Suprapubic skin (tissue), 4 donors: ENCODE measurements at places on chromosomes 1 and 21.
A peak's percentile ranks its signal among the peaks of the same experiment; 100 is the strongest.

- H3K27me3 ChIP-seq, result no peaks in the 10 kb centered on the region
- H3K36me3 ChIP-seq, result no peaks in the 10 kb centered on the region
- H3K27ac ChIP-seq, result no peak overlapping the region
- H3K4me1 ChIP-seq, result peaks cover 53% of the 10 kb centered on the region
- no peak overlapping the region for H3K4me3 ChIP-seq
These were observed 67.7 kb downstream of the SSBP3 start for GRCh38 chr1:54338464-54338863.

DNA sequence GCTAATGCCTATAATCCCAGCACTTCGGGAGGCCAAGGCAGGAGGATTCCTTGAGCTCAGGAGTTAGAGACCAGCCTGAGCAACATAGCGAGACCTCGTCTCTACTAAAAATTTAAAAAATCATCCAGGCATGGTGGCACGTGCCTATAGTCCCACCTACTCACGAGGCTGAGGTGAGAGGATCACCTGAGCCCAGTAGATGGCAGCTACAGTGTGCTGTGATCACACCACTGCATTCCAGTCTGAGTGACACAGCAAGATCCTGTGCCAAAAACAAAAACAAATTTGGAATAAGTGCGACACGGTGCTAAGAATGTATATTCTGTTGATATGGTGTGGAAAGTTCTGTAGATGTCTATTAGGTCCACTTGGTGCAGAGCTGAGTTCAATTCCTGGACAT, 15.1 kb downstream of the USP33 start:
- no peaks in the 10 kb centered on the region for H3K27me3 ChIP-seq
- peaks cover 15% of the 10 kb centered on the region for H3K36me3 ChIP-seq
- DNase-seq, result no peak
- peaks cover 5% of the 10 kb centered on the region for H3K4me1 ChIP-seq

- peaks cover 42% of the 10 kb centered on the region for H3K4me1 ChIP-seq
- peak overlapping the region; percentile 60 for H3K27ac ChIP-seq
- H3K4me3 ChIP-seq, result peak overlapping the region; percentile 20
- H3K36me3 ChIP-seq, result no peaks in the 10 kb centered on the region
- DNase-seq, result no peak
These were observed 14.0 kb upstream of the UMODL1 start for GRCh38 chr21:42056996-42057689.

DNA sequence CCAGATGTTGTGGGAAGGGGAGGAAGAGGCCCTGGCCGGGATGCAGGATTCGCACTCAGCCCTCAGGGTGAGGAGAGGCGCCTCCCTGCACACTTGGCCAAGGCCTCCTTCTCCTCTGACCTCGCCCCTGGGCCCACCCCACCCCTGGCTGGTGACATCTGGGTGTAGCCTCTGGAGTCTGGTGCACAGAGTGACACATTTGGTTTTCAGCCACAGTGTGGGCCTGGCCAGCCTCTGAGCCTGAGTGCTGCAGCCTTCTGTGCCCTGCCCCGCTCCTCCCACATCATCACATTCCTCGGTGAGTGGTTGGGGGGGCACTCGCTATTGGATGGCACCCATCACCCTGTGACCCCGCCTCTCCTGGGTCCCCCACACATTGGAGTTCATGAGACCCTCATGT, 45.8 kb downstream of the PRDM16 start:
- H3K27me3 ChIP-seq, result peaks cover 53% of the 10 kb centered on the region
- DNase-seq, result no peak
- H3K4me1 ChIP-seq, result no peaks in the 10 kb centered on the region
- H3K4me3 ChIP-seq, result no peak overlapping the region
- no peak overlapping the region for H3K27ac ChIP-seq

DNA sequence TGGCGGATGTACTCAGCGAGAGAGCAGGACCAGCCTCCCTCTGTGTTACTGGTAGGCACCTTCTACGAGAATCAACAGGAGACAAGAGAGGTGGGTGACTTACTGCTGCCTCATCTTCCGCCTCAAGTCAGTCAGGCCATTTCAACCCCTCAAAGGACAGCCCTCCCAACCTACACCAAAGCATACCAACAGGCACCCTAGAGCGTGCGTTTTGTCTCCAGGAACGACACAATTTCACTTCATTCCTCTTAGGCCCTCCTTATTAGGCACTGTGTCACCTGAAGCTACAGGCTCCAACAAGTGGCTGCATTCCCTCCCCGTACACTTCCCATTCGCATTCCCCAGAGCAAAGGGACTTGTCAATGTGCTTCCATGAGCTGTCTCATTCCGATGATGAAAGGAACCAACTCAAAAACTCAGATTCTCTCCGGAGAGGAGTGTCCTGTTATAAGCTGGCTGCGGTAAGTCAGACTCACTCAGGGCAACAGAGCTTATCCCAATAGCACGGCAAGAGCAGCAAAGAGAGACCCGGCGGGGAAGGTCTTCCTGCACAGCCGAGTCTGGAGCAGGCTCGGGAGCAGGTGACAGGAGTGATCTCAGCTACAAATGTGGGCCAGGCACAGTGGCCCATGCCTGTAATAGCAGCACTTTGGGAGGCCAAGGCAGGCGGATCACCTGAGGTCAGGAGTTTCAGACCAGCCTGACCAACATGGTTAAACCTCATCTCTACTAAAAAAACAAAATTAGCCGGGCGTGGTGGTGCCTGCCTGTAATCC, 120.6 kb upstream of the IFFO2 start:
- peaks cover 64% of the 10 kb centered on the region for H3K36me3 ChIP-seq
- DNase-seq, result no peak

- DNase-seq, result peak; percentile 84
- H3K4me3 ChIP-seq, result no peak overlapping the region
- H3K27ac ChIP-seq, result peak overlapping the region; percentile 69
- H3K36me3 ChIP-seq, result no peaks in the 10 kb centered on the region
- H3K27me3 ChIP-seq, result no peaks in the 10 kb centered on the region
These were observed 75.2 kb downstream of the MPZL1 start for GRCh38 chr1:167797015-167797414.

- no peaks in the 10 kb centered on the region for H3K4me1 ChIP-seq
- no peak overlapping the region for H3K27ac ChIP-seq
These were observed 143.5 kb downstream of the PEX14 start for GRCh38 chr1:10617931-10618885.

DNA sequence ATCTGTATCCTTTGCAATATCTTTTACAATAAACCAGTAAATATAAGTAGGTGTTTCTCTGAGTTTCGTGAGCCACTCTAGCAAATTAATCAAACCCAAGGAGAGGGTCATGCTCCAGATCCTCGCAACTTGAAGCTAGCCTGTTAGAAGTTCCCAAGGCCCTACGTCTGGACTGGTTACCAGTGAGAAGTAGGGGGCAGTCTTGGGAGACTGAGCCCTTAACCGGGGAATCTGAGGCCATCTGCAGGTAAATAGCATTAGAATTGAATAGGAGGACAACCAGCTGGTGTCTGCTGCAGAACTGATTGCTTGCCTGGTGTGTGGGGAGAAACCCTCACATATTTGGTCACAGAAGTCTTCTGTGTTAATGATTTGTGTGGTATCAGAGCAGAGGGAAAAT, 190.5 kb downstream of the RYR2 start:
- no peak overlapping the region for H3K4me3 ChIP-seq
- H3K27ac ChIP-seq, result no peak overlapping the region
- no peaks in the 10 kb centered on the region for H3K27me3 ChIP-seq
- no peaks in the 10 kb centered on the region for H3K36me3 ChIP-seq

DNA sequence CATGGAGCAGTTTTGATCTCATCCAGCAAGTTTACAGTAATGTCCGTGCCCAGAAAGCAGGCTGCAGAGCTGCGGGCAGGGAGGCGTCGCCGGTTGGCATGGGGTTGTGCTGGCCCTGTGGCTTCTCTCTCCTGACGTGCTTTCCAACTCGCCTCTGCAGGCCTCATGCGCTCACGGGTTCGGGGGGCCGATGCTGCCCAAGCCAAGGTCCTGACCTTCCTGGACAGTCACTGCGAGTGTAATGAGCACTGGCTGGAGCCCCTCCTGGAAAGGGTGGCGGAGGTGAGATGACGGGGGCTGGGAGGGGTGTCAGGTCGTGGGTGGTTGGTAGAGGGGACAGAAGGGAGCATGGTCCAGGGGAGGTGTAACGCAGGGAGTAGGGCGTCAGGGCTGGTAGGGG, 176.1 kb downstream of the GALNT2 start:
- no peak overlapping the region for H3K4me3 ChIP-seq
- no peaks in the 10 kb centered on the region for H3K4me1 ChIP-seq
- no peak overlapping the region for H3K27ac ChIP-seq
- no peaks in the 10 kb centered on the region for H3K27me3 ChIP-seq
- DNase-seq, result no peak

DNA sequence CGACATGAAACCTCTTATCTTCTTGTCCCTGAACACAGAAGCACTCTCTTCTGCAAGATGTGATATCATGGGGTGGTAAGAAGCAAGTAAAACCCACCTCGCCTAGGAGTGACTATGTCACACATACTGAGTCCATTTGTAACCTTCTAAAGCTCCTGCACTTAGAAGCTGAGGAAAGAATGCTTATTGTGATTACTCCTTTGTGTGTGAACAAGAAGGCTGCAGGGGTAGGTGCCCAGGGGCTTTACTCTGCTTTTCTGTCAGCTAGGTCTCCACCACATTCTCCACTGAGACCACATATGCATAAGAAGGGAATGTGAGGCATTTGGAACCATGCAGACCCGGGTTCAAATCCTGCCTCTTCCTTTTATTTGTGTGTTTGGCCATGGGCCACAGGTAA, 144.3 kb downstream of the DMRTA2 start:
- no peaks in the 10 kb centered on the region for H3K36me3 ChIP-seq
- no peaks in the 10 kb centered on the region for H3K4me1 ChIP-seq
- H3K27me3 ChIP-seq, result peaks cover 50% of the 10 kb centered on the region
- no peak for DNase-seq
- H3K27ac ChIP-seq, result no peak overlapping the region

DNA sequence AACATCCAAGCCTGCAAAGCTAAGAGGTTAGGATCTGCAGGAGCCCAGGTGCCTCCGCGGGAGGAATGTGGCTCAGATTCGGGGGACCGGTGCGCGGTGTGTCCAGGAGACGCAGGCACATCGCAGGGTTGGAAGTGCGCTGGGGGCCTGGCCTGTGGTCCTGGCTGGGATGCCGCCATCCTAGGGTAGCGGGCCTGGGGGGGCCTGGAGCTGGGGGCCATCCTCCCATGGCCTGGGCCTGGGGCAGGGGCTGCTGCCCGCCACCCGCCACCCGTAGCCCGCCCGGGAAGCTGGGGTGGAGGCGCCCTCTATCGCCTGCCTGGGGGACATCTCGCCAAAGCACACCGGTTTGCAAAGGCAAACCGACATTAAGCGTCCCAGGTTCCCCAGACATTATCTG, 170.6 kb upstream of the ARHGEF16 start:
- no peak overlapping the region for H3K27ac ChIP-seq
- no peak overlapping the region for H3K4me3 ChIP-seq
- no peaks in the 10 kb centered on the region for H3K36me3 ChIP-seq
- H3K4me1 ChIP-seq, result no peaks in the 10 kb centered on the region
- H3K27me3 ChIP-seq, result peaks cover 83% of the 10 kb centered on the region
- no peak for DNase-seq

GRCh38 chr1:227855687-227856086, 40.2 kb downstream of the PRSS38 start:
- no peaks in the 10 kb centered on the region for H3K27me3 ChIP-seq
- H3K36me3 ChIP-seq, result no peaks in the 10 kb centered on the region
- no peak overlapping the region for H3K4me3 ChIP-seq

GRCh38 chr1:178192686-178193085, 98.8 kb downstream of the RASAL2 start:
- H3K27ac ChIP-seq, result no peak overlapping the region
- H3K4me1 ChIP-seq, result peaks cover 3% of the 10 kb centered on the region

GRCh38 chr21:15241997-15242736, 177.4 kb upstream of the NRIP1 start:
- no peak for DNase-seq
- no peak overlapping the region for H3K4me3 ChIP-seq
- no peaks in the 10 kb centered on the region for H3K36me3 ChIP-seq
- no peak overlapping the region for H3K27ac ChIP-seq
- no peaks in the 10 kb centered on the region for H3K27me3 ChIP-seq

DNA sequence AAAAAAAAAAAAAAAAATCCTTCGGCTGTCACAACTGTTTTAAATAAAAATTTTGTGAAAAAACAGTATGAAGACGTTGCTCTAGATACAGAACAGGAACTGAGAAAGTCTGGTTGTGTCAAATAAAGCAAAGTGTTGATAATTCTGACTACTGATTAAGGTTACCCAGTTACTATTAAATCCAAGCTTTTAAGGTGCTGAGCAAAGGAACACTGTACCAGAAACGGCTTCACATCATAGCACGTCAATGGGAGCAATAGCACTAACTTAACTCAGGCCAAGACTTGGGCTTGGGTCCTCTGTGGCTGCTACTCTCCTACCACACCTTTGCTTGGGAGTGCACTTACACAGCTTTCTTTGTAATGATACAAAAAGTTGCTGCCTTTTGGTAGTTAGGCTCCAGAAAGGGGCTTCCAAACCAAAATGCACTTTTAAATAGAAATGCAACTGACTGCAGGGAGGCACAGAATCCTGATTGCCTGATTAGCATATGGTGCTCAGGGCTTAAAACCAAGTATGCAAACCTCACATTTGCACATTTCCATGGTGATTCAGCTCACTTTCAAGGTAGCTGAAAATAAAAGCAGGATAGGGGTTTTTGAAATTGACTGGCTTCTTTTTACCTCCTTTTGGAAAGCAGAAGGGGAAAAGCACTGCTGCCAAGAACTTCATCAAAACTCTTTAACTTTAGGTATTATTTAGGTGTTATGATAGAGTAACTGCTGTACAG, 6.3 kb downstream of the MCL1 start:
- no peak for DNase-seq
- H3K4me3 ChIP-seq, result peak overlapping the region; percentile 98
- peaks cover 57% of the 10 kb centered on the region for H3K36me3 ChIP-seq

- H3K27me3 ChIP-seq, result no peaks in the 10 kb centered on the region
- peaks cover 93% of the 10 kb centered on the region for H3K36me3 ChIP-seq
- H3K4me1 ChIP-seq, result peaks cover 46% of the 10 kb centered on the region
- DNase-seq, result no peak
These were observed 45.5 kb downstream of the URB1 start for GRCh38 chr21:32347351-32347750.

DNA sequence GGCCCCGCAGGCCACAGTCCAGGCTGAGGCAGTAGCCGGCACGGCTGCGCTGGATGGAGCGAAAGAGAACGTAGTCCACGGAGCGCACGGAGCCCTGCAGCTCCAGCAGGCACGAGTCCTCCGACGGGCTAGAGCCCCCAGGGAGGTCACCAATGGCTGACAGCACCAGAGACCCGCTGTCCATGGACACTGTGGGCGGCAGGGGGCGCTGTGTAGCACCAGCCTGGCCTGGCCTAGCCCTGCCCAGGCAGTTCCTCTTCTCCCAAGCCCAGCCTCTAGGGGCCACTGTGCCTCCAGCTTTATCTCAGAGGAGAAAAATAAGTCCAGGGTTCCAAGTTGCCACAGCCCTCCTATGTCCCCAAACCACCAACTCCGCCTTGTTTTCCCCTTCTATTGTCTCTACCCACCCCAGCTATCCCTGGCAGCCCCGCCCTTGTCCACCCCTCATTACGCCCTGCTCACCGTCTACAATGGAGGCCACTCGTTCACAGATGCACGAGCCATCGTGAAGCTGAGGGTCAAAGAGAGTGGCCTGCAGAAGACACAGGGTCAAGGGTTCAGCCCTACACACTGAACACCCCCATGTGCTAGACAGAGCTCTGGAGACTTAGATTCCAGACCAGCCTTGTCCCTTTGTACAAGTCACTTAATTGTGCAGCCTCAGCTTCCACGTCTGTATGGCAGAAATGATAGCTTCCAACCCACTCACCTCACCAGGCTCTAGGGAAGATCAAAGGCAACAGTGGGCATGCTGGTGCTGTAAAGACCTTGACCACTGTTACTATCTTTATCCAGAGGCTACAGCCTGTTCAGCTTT, 4.4 kb downstream of the ENTREP3 start:
- no peaks in the 10 kb centered on the region for H3K27me3 ChIP-seq
- peak overlapping the region; percentile 42 for H3K4me3 ChIP-seq
- peaks cover 38% of the 10 kb centered on the region for H3K4me1 ChIP-seq
- no peak overlapping the region for H3K27ac ChIP-seq
